ENCODE measurements at places on chromosomes 2 and 18.

GRCh38 chr2:119483896-119484718 is 40.2 kb downstream of the SCTR start:
- DNase-seq: no peak

DNA sequence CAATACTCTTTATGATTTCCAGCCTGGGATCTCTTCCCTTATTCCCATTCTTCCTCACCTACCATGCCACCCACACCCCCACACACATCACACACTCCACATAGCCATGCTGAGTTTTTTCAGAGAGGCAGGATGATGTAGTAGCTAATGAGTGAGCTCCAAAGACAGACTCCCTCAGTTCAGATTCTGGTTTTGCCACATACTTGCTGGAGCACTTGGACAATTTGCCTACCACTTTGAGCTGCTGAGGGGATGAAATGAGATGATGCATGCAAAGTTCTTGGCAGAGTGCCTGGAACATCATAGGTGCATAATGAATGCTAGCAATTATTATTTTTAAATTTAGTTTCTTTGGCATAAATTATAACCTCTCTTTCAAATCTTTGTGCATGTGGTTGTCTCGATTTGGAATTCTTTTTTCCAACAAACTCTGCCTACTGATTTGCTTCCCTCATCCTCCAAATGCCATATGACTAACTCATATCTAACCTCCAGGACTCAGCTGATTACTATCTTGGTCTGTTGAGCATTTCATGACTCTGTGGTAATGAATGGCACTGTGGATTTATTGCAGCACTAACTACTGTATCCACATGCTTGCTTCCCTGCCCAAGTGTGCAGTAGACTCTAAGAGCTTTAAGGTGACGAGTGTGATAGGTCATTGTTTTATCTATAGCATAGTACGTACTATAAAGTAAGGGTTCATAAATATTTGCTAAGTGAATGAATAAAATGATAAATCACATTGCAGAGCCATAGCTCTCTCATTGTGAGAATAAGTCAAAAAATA is 99.1 kb downstream of the TACR1 start:
- no peak for DNase-seq

GRCh38 chr2:187775651-187776050 is 221.4 kb upstream of the TFPI start:
- DNase-seq: no peak

GRCh38 chr2:133497270-133497893 is 70.9 kb downstream of the NCKAP5 start:
- no peak for DNase-seq

- no peak for DNase-seq
Observed at GRCh38 chr2:207215308-207215707, 49.6 kb upstream of the KLF7 start.

DNA sequence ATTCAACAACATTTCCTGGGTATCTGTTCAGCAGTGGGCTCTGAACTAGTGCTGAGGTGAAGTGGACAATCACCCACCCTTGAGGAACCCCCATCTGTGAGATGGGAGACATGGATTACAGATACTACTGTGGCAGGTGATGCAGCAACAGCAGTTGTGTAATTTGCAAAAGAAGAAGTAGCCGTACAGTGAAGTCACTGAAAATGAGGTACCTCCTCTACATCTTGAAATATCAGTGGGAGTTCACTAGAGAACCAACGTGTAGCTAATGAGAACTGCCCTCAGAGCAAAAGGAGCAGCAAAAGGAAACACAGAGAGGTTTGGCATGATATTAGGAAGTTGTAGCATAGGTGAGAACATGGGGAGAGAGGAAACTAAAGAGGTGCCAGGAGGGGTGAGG is 41.3 kb downstream of the VSNL1 start:
- no peak for DNase-seq

GRCh38 chr2:150944315-150944714 is 317.3 kb downstream of the RBM43 start:
- DNase-seq: no peak

DNA sequence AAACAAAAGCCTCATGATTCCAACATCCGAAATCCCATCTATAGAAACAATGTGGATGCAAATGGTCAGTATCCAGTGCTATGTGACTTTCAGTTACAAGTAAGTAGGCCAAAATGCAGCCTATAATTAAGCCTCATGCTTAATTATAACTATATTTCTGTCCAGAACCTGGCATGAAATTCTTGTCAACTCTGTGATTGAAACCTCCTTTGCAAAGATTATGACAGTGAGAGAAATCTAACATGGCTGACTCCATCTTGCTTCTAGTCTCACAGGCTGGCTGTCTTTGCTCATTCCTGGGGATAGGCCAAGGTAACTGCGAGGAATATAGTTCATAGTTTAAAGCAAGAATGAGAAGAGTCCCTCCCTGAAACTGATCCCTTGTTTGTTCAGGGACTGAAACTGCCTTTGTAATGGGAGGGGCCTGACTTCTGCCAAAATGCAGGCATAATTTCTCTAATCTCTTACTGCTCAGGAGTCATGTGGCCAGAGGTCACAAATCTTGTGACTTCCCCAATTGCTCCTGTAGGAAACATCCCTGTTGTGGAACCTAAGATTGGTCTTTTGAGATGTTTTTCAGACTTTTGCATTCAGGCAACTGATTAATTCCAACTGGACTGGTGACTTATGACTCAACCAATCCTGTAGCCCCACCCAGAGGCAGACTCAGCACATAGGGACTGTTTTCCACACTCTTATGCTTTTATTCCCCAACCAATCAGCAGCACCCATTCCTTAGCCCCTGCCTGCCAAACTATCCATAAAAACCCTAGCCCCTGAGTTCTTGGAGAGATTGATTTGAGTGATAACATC is 84.5 kb upstream of the TLK1 start:
- DNase-seq: no peak

- DNase-seq: no peak
Observed at GRCh38 chr2:19809206-19809605, 92.6 kb downstream of the TTC32 start.

DNA sequence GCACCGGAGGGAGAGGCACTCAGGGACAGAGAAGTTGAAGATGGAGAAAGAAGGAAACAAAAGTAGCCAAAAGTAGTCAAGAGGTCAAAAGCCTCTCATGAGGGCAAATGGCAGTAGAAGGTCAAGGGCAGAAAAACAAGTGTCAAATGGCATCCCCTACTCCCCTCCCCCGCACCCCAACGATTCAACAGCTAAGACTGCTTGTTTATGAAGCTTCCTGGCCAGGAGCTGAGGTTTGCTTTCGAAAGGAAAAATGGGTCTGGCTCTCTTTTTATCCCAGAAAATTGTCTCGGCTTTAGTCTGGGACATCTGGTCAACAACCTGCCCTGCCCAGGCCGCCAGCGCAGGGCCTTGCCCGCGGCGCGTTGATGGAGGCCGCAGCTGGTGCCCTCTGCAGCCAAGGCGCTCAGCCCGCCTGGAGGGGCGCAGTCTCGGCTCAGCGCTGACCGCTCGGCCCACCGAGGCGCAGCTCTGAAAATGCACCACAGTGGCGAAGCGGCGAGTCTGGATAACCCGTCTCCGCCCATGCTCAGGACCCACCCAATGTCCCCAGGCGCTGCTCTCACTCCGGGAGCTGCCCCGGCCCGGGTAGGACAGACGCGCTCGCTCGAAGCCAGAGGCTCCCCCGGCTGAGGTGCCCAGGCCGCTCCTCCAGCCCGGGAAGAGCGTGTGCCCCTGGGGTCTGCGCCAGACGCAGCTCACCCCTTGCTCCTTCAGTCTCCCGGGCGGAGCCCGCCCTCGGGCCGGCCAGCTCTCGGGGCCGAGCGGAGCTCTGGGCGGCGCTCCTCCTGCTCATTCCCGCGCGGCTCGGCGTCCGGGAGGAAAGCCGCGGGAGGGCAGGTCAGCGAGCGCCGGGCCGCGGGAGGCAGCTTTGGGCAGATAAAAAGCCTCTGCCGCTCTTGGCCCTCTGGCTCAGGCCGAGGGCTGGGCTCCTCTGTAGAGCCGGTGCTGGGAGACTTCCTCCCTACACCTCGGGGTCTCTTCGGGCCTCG is 1.8 kb upstream of the TBR1 start:
- peak; percentile 12 for DNase-seq

GRCh38 chr2:31302940-31303563 is 69.1 kb downstream of the EHD3 start:
- DNase-seq: no peak

DNA sequence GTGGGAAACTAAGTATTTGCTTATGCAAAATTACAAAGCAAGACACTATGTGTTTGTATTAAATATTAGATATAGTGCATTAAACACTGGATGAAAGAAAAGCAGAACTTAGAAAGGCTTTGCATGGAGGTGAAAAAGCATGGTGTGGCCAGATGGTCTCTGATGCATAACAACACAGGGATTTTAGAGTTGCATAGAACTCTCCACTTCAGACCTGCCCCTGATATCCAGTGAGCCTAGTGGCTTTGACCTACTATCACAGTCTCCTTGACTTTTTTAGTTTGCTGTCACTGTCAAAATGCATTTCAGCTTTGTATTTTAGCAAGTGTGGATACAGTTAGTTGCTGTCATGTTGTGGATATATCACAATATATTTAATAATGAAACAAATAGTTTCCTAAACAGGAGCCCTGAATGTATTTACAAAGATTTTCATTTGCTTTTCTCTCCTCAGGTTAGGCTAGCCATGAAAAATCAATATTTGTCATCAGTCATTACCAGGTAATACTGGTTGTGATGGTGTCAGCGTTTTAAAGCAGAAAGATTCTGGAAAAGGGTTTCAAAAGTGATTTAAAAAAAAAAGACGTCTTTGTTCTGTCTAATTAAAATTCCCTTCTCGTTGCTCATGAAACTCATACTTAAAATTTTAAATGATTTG is 5.2 kb downstream of the CSRNP3 start:
- no peak for DNase-seq

GRCh38 chr18:49668574-49669275 is 106.9 kb downstream of the LIPG start:
- DNase-seq: peak; percentile 80

GRCh38 chr18:32937066-32937465 is 164.2 kb upstream of the KLHL14 start:
- no peak for DNase-seq

DNA sequence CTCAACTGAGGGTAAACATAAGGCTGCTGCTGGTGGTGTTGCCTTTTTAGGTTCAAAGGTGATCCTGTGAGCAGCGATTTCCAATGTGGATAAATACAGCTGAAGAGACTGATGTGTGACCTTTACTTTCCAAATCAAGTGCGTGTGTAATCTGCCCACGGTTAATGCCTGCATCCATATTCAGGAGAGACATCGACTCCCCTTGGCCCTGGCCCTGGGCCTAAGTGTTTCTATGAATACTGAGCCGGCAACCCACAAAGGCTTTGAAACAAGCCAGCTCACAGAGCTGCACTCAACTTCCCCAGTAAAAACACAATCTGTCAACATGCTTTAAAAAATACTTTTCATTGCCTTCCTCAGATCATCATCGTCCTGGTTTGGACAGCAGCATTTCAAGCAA is 1026.6 kb downstream of the TMEM182 start:
- no peak for DNase-seq

DNA sequence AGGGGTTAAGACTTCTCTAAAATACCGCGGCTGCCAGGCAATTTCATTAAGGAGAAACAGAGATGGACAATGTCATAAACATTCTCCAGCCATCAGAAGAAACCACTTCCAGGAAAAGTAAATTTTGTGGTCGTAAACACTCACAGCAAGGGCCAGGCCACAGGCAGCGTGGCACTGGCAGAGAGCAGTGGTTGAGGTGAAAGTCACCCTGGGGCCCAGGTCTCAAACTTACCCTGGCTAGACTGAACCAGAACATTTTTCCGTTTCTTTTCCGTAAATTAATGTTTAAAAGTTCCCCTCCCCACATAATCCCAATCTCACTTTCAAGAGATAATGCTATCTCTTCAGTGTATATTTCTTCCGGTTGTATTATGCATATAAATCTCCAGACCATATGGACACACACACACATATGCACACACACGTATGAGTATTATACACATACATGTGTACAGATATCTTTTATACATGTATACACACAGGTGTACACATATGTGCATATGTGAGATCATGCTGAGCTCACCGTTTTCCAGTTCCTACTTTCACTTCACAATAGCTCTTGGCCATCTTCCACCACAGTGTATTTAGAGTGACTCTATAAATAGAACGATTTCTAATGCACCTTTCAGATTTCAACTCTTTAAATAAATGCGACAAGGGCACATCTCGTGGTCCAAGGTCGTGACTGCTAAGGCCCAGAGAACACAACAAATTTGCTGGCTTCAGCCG is 90.1 kb downstream of the MALT1 start:
- DNase-seq: no peak

- DNase-seq: peak; percentile 37
Observed at GRCh38 chr2:240374085-240374907, 61.2 kb upstream of the GPC1 start.

GRCh38 chr2:5328826-5329225 is 363.4 kb upstream of the SOX11 start:
- DNase-seq: no peak

DNA sequence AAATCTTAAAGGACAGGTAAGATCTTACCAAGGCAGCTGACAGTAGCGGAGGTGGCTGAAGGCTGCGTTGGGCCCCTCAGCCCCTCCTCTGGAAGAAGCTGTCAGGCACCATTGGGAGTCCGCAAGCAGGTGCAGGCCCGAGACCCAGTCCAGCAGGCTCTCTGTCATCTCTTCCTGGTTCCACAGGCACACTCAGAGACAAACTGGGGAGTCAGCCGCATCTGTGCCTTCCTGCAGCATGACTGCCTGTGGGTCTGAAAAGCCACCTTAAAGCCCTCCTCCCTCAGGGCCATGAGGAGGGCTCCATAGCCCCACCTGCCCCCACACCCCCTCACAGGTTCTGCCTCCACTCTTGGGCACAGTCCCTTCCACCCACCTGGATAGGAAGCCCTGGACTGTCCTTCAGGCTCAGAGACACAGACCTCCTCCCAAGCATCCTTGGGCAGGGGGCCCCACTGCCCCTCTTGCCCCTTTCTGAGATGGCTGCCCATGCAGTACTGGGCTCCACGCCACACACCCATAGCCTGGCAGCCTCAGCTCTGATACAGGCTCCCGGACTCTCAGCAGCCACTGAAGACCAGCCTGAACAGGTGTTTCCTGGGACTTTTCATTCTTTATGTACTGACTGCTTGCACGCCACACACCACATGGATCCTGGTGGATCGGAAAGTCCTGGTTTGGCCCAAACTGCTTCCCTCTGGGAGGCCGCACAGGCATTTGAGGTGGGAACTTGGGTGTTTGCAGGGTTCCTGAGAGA is 239.8 kb downstream of the SEPTIN10 start:
- no peak for DNase-seq

- no peak for DNase-seq
Observed at GRCh38 chr18:29226213-29226612, 1049.3 kb upstream of the CDH2 start.

DNA sequence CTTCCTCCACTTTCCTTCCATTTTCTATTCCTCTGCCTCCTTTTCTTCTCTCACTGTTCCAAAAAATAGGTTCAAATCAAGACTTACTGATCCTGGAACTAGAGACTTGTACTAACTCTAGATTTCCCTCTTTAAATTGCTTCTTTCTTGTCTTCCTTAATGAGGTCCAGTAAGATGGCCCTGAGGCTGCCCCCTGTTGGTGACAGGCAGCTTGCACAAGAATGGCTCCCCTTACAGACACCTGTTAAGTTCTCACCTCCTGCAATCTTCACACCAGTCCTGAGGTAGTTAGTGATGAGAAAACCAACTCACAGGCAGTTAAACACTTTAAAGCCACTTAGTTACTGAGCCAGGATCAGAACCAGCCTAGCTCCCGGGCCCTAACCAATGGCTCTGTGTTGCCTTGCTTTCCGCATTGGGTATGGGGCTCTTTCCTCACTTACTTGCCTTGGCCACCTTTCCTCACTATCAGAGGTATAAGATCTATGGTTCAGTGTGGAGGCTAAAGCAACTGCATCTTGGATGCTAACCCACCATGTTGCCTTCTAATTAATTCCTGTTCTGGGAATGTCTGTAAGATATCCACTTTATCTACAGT is 130.6 kb downstream of the AKAIN1 start:
- DNase-seq: no peak

Measured in G401 (cell line).